ENCODE measurements at places on chromosomes 4 and X. TPM values are rescaled to one million over a fixed set of nuclear protein-coding genes. Genes with fewer than 3 reads are reported as not detected.

Gene STATH
- not detected for total RNA-seq

- DNase-seq: peak; percentile 31
Observed at GRCh38 chrX:1045680-1046314, 166.7 kb downstream of the CRLF2 start.

Gene MAGEA2B
- not detected for total RNA-seq

Gene FAT1
- total RNA-seq: 75.5 TPM

Gene ARL9
- total RNA-seq: 0.48 TPM

Gene DSPP
- total RNA-seq: not detected

DNA sequence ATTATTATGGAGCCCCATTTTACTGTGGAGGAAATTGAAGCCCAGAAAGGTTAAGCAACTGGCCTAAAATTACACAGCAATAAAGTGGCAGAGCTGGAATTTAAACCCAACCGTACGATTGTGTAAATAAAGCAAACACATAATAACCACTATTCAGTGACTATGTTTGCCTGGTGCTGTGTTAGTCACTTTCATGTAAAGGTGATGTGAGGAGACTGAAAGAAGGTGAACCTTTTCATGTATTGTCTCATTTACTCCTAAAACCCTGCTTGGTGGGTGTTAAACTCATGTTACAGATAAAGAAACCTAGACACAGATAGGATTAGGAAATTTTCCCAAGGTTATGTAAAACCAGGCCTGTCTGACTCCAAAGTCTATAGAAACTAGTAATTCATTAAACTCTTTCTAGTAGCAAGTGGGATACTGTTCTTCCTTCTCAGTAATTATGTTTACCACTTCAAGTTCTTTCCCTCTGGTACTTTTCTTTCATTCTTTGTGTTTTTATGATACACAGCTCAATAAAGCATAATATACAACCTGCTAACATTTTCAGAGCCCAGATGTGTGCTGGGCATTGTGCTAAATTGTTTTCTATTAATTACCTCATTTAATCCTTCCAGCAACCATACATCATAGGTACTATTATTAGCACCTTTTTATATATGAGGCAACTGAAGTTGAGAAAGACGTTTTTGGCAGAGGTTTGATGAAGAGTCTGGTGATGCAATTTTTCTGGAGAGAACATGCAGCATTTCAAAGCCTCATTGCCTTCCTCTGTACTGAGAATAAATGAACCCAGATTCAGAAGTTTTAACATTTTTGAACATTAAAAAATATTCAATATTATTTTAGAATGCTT is 202.7 kb downstream of the SPRY1 start:
- DNase-seq: no peak

- no peak for DNase-seq
Observed at GRCh38 chr4:151358266-151358665, 32.9 kb upstream of the SH3D19 start.

DNA sequence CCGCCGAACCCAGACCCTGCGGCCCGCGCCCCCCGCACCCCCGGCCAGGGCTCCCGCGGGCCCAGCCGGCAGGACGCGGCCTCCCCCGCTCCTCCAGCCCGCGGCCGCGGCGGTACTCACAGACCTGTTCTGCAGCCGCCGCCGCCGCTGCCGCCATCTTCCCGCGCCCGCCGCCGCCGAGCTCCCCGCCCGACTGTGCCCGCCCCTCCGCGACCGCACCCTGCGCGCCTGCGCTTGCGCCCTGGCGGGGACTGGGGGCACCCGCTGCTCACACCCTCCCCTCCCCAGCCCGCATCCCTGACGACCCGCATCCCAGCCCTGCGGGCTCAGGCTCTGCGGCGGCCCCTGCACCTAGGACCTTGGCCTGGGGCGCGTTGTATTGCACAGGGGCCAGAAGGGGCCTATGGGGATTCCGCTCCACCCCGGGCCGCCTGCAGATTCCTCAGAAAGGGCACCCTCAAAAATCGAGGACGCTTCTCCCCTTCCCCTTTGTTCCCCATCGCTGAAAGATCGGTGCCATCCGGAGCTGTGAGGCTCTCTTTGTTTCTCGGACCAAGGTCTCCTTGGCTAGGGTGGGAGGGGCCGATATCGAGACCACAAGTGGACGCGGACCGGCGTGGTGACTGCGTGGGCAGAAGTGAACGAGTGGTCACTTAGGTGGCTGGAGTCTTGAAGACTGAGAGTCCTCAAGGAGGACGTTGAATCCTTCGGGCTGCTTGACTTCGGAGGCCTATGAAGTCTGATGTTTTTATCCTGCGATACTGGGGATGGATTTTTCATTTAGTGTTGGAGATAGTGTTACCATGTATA is at the start of gene SGCB:
TSS of gene SGCB (minus strand) at position 197 of the 810 bp plus-strand sequence. CDS start at position 157, 40 bp downstream.
- peak; percentile 86 for DNase-seq

DNA sequence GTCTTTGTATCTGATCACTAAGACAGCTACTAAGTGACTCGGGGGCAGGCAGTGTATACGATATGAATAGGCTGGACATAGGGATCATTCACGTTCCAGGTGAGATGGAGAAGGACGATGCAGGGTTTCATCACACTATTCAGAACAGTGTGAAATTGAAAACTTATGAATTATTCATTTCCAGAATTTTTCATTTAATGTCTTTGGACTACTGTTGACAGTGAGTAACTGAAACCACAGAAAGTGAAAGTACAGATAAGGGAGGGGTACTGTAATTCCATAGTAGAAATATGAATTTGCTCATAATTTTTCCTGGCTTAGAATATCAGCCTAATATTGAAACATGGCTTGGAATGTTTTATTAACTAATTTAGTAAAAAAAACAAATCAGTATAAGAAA is 24.4 kb downstream of the TMEM144 start:
- no peak for DNase-seq

DNA sequence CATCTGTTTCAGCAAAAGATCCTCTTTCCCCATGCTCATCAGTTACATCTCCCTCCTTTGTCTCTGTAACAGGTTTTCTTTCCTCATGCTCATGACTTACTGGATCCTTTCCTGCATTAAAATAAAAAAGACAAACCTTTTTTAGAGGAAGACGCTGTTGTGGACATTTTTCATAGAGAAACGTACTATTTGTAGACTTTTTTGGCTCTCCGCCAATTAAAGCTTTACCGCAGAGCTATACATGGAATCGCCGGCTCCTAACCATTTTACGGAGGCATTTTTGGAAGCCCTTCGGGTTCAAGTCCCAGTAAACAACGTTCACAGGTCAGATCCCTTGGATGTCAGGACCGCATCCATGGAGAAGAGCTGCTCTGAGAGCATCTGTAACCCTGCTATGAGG is 1.3 kb downstream of the FAM9C start:
- DNase-seq: no peak
